Calu3 (cell line): ENCODE measurements at places on chromosomes 3 and 15.

DNA sequence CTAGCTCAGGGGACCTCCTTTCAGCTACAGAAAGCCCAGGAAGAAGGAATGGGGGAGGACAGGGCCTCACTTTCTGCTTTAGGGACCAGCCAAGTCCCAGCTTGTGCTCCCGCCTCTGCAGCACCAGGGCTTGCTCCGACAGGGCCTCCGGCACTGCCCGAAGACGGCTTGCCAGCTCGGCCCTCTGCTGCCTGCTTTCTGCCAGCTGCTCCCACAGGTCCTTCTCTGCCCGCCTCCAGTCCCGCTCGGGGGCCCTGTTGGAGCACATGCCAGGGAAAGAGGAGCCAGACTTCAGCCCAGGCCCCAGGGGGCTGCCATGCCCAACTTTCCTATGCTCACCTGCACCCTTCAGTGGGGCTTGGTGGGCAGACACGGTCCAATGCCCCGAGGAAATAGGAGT lies 4.3 kb upstream of the CLK3 start:
- DNase-seq: no peak

DNA sequence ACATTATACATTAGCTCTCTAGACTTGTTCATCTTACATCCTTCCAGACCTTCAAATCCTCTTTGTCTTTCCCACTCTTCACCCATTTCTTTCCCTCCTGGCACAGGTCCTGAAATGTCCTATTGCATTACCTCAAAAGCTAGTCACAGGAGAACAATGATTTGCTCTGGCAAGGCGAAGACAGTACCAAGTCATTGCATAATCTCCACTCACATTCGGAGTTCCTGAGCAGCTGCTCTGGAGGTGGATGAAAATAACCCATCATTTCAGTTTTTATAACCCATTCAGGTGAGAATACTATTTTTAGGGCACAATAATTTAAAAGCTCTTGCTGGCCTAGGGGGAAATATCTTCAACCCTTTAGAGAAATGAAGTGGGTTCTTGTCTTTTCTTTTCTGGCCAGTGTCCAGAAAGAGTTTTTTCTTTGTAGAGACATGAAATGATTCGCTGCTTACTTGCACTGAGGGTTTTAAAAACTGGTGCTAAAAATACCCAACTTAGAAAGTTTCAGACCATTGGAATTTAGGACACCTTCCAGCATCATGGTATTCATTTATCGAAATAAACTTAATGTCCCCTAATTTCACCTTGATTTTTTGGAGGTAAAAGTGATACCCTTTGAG lies 23.4 kb upstream of the DYNC1LI1 start:
- DNase-seq: no peak

GRCh38 chr3:89155811-89156210 lies 48.4 kb downstream of the EPHA3 start:
- no peak for DNase-seq

DNA sequence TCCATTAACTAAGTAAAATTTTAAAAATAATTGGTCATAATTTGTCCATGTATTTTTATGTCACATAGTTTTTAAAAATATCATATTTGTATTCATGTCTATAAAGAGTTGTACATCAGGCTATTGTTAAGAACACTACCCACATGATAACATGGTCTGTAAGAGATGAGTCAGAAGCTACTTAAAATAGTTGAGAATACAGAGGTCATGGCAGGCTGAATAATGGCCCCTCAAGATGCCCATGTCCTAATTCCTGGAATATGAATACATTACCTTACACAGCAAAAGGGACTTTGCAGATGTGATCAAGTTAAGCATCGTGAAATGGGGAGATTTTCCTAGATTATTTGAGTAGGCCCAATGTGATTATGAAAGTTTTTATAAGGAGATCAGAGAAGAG lies 782.9 kb upstream of the GOLIM4 start:
- no peak for DNase-seq

GRCh38 chr3:111311126-111311525 lies 230.9 kb upstream of the CD96 start:
- DNase-seq: no peak

GRCh38 chr15:65900488-65900887 lies 31.2 kb downstream of the RAB11A start:
- no peak for DNase-seq

DNA sequence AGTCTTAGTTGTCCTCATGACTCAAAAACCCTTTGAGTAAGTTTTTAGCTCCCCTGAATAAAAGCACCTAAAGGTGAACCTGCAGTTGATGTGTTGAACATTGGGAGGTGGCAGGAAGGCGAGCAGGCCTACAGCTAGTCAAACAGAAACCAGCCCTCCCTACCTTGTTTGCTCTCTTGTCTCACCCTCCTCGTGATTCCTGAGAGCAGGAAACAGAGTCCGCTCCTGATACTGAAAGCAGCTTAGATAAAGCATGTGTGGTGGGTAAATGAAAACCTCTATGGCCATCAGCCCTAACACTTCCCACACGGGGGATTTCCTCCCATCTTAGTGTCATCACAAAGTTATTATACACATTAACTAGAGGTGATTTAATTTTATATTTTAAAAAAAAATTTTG lies 21.8 kb upstream of the CLDN18 start:
- no peak for DNase-seq

DNA sequence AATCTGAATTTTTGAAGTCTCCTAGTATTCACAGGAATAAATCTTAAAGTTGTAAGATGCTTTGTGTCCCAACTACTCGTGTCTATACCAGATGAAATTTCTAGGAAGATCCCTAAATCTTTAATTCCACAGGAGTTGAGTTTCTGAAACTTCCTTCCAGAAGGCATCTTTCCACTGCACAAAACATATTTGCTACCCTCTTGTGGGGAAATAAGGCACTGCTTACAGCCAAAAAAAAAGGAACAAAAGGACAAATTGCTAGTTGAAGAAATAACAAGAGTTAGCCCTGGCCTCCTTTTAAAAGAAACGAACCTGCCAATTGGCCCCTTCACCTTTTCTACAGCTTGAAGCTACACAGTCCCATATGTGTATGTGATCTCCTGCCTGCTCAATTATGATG lies 54.0 kb downstream of the TAFA4 start:
- DNase-seq: peak; percentile 6

GRCh38 chr3:21750831-21751391 lies at the start of gene ZNF385D:
ZNF385D (minus strand) TSS chr3:21751210; CDS start chr3:21750916, 294 bp downstream.
- DNase-seq: no peak

- DNase-seq: peak; percentile 78
These were observed 201.6 kb downstream of the EDEM1 start for GRCh38 chr3:5389057-5389456.

DNA sequence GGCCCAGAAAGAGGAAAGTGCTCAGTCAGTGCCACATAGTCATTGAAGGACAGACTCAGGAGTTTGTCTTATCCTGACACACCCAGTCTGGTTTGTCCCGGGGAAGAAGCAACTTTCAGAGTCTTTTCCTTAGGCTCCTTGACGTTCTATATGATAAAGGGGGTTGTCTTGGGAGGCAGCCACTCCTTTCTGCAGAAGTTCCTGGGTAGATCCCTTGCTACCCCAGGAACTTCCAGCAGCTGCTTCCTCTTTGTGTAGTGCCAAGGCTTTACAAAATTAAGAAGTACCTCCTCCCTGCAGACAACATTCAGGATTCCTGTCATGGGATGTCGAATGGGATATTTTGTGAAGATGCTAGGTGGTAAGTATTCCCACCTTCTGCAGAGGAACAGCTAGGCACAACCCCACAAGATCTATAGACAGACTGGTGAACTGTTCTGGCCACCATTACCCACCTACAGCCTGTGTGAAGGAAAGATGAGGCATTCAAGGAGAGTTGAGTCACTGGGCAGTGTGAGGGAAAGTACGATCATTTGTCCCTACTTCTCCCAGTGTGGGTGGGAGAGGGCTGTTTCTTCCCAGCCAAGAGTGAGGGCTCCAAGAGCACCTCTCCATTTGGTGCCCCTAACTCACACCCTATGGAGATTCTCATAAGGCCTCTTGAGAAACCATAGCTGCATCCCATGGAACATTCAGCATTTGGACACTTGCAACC lies 11.3 kb downstream of the TMEM266 start:
- DNase-seq: no peak

DNA sequence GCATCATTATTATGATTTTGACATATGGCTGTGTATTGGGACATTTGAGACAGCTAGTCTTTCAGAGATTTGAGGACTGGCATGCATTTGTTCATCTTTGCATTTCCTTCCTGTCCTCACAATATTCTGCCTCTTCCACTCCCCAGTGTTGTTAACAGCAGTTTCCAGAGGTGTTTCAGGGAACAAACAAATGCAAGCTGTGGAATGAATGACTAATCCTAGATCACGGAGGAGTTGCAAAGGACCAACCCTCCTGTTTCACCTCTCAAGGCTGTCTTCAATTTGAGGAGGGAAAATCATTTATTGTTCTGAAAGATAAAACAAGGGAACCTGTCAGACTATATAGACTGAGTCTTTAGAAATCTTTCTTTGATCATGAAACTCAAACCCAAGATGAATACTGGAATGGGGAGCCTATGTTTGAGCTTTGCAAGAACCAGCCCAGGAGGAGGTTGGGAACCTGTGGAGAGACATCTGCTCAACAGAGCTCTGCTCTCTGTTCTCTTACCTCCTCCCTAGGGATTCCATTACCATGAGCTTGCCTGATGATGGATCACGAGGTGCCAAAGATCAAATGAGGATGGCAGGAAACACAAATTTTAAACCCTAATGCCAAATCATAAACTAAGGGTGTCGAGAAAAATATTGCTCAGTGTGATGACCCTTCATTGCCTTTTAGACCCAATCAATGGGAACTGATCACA lies 68.5 kb downstream of the SLC7A14 start:
- DNase-seq: no peak

- DNase-seq: no peak
These were observed 246.1 kb downstream of the SI start for GRCh38 chr3:164832216-164832615.

GRCh38 chr15:72222393-72222792 lies 8.6 kb downstream of the PKM start:
- DNase-seq: peak; percentile 68

DNA sequence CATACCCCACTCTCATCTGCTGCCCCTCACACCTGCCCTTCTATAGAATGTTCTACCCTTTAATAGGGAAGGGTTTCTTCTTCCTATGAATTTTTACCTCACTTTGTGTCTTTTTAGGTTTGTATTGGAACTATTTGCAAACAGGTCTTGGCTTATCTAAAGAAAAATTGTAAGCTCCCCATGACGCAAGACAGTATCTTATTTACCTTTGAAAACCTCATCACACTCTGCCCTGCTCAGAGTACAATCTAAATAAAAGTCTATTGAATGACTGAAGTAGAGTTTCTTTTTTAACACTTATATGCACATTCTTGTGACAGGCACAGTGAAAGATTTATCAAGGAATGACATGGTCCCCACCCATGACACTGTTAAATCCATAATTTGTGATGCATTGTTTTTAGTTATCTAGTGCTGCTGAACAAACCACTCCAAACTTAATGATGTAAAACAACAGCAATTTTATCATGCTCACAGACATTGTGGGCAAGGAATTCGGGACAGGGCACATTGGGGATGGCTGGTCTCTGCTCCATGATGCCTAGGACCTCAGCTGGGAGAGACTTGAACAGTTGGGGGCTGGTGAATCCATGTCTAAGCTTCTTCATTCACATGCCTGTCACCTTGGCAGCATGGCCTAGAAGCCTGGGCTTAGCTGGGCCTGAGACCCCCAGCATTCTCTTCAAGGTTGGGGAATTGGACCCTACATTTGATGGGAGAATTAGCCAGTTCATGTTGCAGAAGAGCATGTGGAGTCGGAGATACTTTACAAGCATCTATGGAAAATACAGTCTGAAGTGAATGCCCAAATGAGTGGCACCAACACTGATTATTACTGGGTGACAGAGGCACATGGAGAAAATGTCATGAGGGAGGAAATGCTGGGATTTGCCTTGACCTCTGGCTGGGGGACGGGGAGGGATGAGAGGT lies 252.2 kb upstream of the CTDSPL start:
- DNase-seq: no peak

- no peak for DNase-seq
These were observed 22.0 kb upstream of the LEKR1 start for GRCh38 chr3:156803952-156804741.

DNA sequence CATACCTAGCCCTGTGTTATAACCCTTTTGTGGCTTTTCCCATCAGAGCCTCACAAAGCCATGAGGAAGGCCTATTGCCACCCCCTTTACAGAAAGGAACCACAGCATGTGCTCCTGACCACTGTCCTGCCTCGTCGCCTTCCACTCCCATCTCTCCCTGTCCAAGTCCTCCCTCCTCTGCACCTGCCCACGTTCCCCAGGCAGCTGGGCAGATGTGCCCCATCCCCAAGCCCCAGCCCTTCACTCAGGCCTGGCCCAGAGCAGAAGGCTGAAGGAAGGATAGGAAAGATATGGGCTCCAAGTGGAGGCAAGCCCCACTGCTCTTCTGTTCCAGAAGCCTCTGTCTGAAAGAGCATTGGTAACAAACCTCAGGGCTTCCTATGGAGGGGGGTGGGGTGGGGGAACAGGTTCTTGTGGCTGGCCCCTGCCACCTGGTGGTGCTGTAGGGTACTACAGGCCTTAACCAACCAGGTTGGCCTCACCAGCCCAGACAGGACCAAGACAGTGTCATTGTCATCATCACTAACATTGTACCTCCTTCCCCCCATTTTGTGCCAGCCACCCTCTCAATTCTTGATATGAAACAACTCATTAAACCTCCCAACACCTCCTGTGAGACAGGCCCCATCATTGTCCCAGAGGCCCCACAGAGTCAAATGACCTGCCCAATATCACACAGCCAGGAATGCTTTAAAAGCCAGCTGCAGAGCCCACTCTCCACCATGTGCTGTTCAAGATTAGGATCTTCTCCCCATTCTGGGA lies 10.0 kb downstream of the POC1A start:
- peak; percentile 86 for DNase-seq
